ENCODE measurements at places on chromosomes 7 and 10.

GRCh38 chr10:129973674-129974059 is 9.6 kb upstream of the EBF3 start:
- no peak for DNase-seq

DNA sequence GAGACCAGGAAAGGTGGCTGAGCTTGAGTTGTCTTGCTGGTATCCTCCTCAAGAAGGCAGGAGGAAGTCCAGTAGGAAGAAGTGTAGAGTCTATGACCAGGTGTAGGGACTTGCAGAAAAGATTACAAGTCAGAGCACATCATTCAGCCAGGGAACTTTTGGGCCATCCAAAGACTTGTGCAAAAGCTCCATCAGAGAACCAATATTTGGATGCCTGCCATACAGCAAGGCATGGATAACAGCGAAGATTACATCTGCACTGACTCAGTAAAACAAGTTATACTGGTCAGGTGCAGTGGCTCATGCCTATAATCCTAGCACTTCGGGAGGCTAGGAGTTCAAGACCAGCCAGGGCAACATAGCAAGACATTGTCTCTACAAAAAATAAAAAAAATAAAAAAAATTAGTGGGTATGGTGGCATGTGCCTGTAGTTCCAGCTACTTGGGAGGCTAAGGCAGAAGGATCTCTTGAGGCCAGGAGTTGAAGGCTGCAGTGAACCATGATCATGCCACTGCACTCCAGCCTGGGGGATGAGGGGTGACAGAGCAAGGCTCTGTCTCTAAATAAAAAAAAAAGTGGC is 13.2 kb upstream of the NMT2 start:
- DNase-seq = no peak

DNA sequence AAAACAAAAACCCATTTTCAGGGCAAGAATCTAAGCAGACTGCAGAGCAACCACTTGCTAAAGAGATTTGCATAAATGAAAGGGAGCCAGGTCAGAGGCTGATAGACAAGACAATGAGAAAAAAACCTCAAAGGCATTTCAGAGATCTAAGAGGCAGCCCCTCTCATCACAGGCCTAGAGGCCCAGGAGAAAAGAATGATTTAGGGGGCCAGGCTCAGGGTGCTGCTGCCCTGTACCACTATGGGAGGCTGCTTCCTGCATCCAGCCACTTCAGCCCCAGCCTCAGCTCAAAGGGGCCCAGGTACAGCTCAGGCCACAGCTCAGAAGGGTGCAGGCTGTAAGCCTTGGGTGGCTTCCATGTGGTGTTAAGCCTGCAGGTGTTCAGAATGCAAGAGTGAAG is 3.7 kb upstream of the DNAJC12 start:
- no peak for DNase-seq

GRCh38 chr7:12921751-12922345 is 234.4 kb downstream of the ARL4A start:
- peak; percentile 48 for DNase-seq

GRCh38 chr10:103336370-103336769 is 14.6 kb downstream of the PCGF6 start:
- no peak for DNase-seq

GRCh38 chr7:21911341-21911875 is 34.3 kb downstream of the CDCA7L start:
- no peak for DNase-seq

- no peak for DNase-seq
These were observed 162.6 kb downstream of the MTERF1 start for GRCh38 chr7:91717681-91718470.

DNA sequence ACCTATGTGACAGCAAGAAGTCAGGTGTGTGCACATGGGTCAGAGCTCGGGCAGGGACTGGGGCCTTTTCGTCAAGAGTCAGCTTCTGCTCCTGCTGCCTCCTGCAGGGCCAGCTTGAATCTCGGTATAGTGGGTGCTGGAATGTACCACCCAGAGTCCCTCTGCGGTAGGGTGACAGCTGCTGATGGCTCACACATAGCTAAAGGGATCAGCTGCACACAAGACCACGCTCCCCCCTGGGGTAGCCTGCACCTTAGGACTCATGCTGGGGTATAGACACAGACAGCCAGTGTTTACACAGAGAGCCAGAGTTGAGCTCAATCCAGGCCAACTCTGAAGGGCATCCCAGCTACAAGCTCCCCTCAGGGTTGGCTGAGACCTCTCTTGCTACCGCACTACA is 14.0 kb upstream of the COL13A1 start:
- DNase-seq = no peak

DNA sequence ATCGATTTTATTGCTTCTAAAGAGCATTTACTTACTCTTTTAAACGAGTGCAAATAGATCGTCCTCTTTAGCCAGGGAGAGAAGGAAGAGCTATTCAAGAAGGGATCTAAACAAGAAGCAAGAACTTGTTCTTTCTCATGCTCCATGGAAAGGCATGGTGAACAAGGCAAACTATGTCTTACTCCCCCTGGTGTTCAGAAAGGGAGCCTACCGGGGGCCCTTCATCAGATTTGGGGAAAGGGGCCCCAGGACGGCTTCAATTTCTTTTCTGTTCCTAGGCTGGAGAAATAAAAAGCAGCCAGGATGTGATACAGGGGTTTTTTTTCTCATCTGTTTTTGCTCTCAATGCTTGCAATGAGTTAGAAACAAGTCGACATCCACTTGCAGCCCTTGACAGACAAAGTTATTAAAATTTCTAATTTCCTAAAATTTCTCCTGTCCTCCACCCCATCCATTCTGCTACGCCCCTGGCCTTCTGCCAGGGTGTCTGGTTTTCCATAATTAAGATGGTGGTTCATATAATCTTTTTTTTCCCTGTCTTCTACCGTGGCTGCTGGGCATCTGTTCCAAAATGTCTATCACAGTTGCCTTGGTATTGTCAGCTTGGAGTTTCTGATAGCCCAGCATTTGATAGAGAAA is 214.4 kb downstream of the CREB5 start:
- peak; percentile 81 for DNase-seq

DNA sequence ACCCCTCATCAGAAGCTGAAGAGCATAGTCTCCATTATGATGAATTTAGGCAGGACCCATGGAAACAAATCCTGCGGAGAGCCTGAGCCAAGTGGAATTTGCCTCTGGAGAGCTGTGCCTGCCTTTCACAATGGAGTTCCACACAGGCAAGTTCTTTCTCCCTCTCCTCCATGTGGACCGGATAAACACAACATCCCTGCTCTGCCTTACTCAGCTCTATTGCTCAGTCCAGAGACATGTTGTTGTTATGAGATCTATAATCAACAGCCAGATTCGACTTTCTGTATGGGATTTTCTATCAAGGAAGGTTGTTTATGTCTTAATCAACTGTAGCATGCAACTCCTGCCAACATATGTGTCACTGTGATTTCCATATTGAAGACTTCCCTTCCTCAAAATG is 59.5 kb upstream of the ELMO1 start:
- no peak for DNase-seq

- DNase-seq = no peak
These were observed 267.7 kb downstream of the FGFR2 start for GRCh38 chr10:121330563-121330962.

- DNase-seq = no peak
These were observed 53.1 kb downstream of the ACADSB start for GRCh38 chr10:123061865-123062264.

GRCh38 chr10:118850418-118851061 is 95.8 kb upstream of the CACUL1 start:
- peak; percentile 75 for DNase-seq

- DNase-seq = no peak
These were observed 58.8 kb downstream of the CTBP2 start for GRCh38 chr10:125101581-125101980.

GRCh38 chr7:41731493-41732435 is 28.9 kb upstream of the INHBA start:
- peak; percentile 44 for DNase-seq

DNA sequence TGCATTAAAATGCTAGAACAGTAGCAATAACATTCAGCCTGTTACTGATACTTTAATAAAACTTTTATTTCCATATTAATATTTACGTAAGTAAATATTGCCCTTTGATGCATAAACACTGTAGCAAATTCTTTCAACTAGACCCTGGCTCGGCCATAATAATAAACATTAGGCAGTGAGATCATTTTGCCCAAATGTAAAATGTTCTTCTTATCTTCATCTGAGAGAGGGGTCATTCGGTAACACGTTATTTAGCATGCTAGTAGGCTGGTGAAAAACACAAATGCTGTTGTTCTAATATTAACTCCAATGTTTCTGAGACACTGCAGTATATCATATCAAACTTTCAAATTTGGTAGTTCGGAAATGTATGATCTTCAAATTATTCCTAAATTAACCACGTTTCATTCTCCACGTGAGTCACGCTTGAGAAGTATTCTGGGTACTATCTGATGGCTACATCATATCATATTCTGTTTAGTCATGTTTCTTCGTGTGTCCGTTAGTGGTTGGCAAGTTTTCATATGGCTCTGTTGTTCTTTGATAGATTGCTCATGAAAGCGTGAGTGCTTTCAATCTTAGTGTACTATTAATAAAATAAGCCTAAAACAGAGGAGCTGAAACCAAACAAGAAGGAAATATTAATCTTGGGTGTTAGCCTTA is 145.8 kb downstream of the NSUN6 start:
- no peak for DNase-seq

- DNase-seq = no peak
These were observed 33.4 kb upstream of the OPTN start for GRCh38 chr10:13066527-13066926.

Data from NCI-H69 (cell line).